ENCODE measurements at places on chromosomes 3 and 15.

- DNase-seq, result no peak
These were observed 9.8 kb downstream of the NR2F2 start for GRCh38 chr15:96340348-96340597.

DNA sequence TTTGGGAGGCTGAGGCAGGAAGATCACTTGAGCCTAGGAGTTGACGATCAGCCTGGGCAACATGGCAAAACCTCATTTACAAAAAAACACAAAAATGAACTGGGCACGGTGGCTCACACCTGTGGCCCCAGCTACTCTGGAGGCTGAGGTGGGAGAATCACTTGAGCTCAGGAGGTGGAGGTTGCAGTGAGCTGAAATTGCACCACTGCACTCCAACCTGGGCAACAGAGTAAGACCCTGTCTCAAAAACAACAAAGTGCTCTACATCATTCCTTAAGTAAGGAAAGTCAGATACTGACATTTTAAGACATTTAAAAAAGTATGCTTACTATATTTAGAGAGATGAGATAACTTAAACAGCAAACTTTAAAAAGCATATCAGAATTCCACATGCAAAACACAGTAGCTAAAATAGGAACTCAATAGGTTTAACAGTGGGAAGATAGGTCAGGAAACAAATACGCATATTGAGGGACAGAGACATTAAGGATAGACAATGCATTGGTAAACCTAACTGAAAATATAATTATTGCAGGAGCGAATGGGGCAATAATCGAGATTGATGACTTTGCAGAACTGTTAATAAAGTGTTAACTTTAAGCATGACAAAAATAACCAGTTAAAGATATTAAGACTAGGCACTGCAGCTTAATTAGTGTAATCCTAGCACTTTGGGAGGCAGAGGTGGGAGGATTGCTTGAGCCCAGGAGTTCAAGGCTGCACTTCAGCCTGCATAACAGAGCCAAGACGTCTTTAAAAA is 32.1 kb downstream of the MORF4L1 start:
- no peak for DNase-seq

DNA sequence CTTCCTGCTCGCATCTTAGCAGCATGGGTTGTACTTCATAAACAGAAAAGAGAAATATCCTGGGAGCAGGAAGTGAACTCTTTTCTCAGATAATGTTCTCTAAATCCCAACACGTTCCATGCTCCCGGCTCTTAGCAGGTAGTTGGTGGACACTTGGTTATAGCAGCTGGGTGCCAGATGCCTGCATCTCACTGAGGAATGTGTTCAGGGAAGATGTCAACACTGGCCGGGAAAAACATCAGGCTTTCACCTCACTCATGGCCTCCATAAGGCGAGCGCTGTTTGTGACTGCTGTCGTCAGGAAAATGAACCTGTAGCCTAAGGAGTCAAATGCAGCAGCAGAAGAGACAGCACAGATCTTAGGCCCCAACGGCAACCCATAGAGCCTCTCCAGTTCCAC is 4.4 kb upstream of the PRC1 start:
- no peak for DNase-seq

DNA sequence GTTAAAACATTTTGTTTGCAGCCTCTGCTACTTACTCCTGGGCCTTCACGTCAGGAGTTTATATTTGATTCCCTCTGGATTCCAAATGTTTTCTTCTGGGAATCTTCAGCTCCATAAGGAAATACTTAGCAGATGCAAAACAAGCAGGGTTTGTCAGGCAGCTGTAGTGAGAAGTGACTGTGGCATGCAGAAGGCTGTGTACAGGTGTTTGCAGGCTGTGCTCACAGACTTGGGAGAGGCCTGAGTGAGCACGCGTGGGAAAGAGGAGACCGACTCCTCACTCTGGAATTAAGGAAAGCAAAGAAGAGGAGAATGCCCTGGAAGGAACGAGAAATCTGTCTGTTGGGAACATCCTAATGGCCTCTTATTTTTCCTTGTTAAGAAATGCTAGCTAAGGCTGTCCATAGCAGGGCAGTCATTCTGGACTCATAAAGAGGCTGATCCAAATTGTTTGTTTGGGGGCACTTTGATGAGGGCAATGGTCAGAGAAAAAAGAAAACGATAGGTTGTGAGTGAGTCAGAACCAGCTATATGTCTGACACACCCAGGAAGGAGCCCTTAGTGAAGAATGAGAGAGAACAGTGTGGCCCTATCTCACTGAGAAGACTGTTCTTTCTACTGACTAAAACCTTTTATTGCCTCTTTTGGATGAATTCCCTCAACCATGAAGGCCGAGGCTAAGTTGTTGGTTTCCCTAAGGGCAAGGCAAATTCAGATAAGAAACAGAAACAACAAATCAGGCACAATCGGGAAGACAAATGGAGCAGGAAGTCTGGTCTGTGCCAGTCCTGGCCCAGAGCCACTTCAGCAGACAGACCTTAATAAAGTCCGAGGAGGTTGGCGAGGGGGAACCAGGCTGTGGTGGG is 82.6 kb downstream of the TGFBR2 start:
- DNase-seq, result no peak

- DNase-seq, result no peak
These were observed 204.8 kb upstream of the IGF1R start for GRCh38 chr15:98443526-98443925.

- no peak for DNase-seq
These were observed 86.3 kb upstream of the PLXND1 start for GRCh38 chr3:129692743-129693142.

DNA sequence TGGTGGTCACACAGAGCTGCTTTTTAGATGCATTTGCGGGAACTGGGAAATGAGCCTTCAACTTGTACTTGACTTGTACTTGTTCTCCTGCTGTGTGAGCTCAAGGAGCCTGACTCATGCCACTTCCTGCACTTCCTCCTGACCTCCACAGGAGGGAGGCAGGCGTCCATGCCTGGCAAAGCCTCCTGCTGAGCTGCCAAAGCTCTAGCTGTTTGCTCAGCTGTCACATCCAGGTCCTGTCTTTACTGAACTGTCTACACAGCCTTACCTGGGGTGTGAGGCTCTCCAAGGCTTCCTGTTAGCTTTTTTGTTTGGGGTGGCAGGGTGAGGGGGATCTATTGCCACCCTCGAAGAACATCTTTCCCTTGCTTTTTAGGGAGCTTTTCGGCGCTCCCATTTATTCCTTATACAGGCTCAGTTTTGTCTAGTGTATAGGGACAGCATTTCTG is 6.4 kb downstream of the THPO start:
- DNase-seq, result peak; percentile 91

DNA sequence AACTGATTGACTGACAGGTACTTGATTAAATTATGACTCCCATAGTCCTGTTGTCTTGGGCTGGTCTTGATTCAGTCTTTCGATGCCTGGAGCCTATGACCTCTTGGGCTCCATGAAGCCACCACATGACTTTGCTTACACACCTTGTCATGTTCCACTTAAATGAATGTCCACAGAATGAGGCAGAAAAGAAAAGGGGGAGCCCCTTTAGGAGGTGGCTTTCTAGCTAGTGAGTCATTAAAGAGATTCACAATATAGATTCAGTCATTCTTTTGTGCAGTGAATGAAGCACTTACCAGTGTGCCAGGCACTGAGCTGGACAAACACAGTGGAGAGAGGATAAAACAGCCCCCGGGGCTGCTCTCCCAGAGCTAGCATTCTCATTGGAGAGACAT is 17.1 kb downstream of the VIPR1 start:
- no peak for DNase-seq

GRCh38 chr3:8488877-8489276 is 12.7 kb upstream of the LMCD1 start:
- no peak for DNase-seq

- no peak for DNase-seq
These were observed 510.8 kb upstream of the SEMA6D start for GRCh38 chr15:47206358-47206978.

- DNase-seq, result no peak
These were observed 40.3 kb downstream of the COPS2 start for GRCh38 chr15:49115062-49115461.

DNA sequence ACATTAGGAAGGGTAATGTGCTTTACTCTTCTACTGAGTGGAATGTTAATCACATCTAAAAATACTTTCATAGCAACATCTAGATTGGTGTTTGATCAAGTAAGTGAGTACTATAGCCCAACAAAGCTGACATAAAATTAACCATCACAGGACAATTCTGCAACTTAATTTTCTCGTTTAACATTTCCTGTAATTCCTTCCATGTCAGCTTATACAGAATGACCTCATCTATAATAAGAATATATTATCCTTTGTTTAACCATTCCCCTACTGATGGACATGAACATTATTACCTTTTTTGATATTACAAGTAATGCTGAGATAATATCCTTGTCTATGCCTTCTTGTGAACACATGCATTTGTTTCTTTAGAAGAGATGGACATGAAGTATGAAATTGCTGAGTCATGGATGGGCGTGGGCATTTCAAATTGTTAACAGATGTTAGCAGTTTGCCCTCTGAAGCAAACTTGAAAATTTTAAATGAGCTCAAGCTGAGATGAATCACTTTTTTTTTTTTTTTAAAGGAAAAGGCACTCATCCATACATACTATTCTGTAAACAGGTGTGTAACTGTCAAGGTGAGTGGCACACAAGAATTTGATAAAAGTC is 85.1 kb downstream of the OXNAD1 start:
- peak; percentile 63 for DNase-seq

DNA sequence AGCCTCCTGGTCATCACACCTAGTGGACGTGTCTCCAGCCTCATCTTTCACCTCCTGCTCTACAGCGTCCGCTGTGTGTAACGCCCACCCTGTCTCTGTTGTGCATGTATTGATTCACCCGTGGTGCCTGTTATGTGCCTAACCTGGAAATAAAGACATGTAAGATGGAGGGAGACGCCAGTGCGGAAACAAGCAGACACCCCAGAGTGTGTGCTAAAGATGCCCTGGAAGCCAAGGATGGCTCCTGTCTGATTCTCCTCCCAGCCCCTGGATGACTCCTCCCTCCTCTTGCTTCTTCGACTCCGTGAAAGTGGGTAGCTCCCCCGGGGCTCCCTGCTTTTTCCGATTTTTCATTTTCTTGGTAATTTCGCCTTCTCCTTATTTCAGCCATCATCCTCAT is 241.8 kb downstream of the ADAMTS17 start:
- no peak for DNase-seq

DNA sequence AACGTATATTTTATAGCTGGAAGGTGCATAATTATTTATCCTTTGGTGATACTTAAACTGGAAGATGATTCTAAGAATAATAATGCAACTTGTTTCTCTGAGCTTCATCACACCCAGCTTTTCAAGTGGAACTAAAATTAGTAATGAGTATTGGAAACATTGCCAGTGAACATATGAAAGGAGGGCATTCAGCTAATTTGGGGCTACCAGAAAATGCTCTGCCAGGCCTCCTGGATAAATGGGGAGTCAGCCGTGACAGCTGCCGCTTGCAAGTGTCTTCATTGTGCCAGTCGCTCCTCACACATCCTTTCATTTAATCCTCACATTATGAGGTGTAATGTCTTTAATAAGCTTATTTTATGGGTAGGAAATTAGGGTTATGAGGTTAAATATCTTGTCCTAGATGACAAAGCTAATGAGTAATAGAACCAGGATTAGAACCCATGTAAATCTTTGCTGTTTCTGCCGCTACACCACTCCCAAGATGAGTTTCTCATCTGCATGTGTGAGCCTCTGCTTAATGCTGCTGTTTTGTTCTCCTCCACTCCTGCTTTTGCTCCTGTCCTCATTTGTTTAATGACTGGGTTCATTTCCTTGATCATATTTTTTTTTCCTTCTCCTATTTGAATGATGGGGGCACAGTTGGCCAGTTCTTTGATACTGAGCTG is 155.7 kb downstream of the PLCL2 start:
- no peak for DNase-seq

GRCh38 chr15:26095710-26096330 is 232.7 kb upstream of the ATP10A start:
- DNase-seq, result no peak

DNA sequence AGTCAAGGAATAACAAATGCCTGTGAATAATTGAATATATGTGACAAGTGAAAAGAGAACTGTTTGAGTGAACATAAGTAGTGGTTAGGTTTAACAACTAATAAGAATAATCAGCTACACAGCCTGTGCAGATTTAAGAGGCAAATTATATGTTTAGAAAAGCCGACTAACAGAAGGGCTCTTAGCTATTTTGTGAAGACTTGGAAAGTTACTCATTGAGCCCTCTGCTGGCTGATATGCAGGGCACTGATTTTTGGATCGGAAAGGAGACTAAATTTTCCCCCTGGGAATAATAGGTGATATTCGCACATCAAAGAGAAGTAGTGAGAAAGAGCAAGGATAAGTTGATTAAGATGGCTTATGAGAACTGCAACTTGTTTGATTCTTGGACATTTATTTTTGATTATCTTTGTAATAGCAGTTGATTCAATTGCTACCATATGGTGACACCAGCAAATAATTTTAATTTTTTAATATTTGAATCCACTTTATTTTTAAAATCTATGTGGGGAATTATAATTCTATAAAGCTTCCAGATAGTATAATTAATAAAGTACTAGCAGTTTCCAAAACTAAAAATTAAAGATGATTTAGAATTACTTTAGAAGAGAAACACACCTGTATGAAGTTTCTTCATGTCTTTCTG is 156.2 kb downstream of the NLGN1 start:
- DNase-seq, result peak; percentile 19

- no peak for DNase-seq
These were observed 75.8 kb downstream of the COL8A1 start for GRCh38 chr3:99714146-99714545.

DNA sequence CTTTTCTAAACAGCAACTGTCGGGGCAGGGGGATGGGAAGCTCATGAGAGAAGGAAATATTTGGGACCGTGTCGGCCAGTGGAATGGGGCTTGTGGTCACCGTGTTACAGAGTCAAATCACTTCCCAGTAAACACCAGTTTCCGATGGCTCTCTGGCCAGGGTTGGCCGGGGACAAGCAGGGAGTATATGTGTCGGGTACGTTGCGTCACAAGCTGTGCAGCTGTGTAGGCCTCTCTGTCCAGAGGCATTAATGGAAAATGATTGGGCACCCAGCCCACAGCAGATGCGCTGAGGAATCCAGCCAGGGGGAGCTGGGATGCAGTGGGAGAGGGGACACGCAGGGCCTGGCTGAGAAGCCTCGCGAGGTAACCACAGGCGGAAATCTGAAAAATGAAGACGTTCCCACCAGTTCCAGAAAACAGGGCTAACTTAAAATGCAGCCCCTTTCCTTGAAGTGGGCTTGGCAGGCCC is 15.8 kb upstream of the ALDH1A3 start:
- no peak for DNase-seq

DNA sequence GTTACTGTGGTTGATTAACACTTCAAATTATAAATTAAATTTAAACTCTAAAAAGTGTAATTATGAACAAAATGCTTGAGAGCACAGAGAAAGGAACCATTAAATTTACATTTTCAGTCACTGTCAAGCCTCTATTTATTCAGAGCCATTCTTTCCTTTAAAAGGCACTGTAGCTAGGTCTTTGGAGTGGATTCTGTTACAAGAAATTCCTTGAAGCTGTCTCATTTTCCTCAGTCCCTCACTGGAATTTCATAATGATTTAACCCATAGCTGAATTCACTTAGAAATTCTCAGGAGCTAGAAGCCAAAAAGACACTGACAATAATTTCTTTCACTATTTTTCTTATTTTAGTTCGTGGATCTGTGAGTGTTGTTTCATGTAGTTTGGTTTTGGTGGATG is 81.2 kb upstream of the TCF12 start:
- no peak for DNase-seq

Data from MG63 (cell line).